Fibroblast of skin of abdomen (primary cell): ENCODE measurements at places on chromosomes 2 and 18.

- DNase-seq: no peak
These were observed 51.8 kb upstream of the GPR75 start for GRCh38 chr2:53911434-53912189.

- DNase-seq: peak; percentile 41
These were observed 1.3 kb upstream of the CLIP4 start for GRCh38 chr2:29113891-29114321.

GRCh38 chr2:121710470-121711170 is 26.1 kb downstream of the NIFK start:
- peak; percentile 67 for DNase-seq

DNA sequence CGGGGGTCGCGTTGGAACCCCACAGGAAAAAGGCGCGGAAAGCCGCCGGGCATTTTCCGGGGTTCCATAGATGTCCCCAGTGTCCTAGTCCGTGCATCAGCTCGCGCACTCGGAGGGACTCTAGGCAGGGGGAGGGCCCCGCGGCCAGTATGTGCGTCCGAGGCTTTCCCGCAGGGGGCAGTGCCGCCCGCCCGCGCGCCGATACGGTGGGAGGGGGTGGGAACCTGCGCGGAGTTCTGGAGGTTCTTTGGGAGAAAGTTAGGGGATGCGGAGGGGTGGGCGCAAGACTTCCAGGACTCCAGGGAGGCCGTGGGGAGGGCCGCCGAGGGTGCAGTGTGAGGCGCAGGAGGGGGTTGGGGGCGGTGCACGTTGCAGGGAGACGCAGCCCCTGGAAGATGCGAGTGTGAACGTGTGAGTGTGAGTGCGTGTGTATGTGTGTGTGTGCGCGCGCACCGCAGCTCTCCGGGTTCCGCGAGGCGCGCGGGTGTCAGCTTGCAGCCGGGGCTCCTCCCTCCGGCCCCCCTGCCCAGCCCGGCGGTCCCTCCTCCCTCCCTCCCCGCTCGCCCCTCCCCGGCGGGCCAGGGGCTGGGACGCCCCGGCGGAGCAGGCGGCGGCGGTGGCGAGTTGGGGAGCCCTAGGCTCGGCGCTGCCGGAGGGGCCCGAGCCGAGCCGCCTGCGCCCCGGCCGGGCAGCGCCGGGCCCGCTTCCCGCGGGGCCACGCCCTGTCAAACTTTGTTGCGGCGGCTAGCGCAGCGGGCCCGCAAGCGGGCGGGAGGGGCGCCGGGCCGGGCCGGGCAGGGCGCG is at the start of gene TCF7L1:
TCF7L1 (plus strand) TSS at position 559 of the 804 bp plus-strand sequence. CDS start 293 bp downstream, outside the sequence.
- DNase-seq: peak; percentile 93

- no peak for DNase-seq
These were observed 21.1 kb downstream of the KIF5C start for GRCh38 chr2:148896136-148896535.

GRCh38 chr2:37418956-37419355 is 74.5 kb downstream of the QPCT start:
- DNase-seq: no peak

DNA sequence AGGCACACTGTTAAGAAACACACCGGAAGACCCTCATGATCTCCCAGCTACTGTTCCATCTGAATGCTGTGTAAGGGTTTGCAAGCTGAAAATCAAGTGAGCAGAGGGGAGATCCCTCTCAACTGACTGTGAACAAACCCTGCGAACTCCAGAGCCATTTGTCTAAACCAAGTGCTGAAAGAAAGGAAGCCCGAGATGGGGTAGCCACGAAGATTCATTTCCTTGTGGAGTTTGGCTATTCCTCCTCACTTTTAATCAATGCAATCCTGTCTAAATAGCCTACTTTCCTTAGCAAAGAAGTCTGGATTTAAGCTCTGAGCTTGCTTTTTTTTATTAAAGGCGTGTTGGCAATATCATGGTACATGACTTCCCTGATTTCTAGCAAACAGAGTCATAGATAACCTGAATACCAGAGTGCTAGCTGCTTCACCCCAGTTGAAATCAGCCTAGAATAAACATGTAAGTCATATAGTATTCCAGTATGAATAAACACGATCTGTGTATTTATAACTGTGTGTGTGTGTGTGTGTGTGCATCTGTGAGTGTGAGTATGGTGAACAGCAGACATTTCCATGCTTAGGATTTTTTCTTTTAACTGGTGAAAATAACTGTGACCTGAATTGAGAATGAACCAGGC is 365.2 kb downstream of the ZNF521 start:
- peak; percentile 45 for DNase-seq

DNA sequence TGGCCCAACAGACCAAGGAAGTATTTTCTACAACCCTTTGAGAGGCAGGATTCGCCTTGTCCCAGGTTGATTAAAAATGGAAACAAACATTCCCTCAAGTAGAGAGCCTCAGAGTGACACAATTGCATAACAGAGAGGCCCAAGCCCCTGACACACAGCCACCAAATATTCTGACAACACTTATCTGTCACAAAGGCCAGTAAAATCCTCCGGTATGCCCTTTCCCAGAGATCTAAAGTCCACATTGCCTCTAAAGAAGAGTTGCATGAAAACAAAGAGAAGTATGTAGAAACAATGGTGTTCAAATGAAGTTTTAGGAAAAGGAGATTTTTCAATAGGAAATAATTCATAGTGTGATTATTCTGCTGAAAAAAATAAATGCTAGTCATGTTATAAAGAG is 32.1 kb downstream of the DSEL start:
- no peak for DNase-seq

- DNase-seq: peak; percentile 66
These were observed 123.3 kb upstream of the RND3 start for GRCh38 chr2:150610670-150611279.

DNA sequence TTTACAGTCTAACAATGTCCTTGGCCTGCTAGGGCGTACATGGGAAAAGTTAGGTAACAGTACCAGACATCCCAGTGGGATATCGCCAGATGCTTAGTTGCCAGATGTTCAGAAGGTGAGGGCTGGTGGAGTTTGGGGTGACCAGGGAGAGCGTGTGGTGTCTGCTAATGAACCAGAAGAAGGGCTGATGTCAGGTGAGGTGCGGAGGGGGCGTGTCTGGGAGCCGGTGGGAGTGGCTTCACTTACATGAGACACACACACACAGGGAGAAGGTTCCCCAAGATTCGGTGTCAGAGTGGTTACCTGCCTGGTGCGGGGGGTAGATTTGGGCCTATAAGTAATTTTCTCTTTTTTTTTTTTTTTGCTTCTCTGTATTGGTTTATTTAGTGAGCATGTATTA is 12.2 kb downstream of the RAB31 start:
- DNase-seq: no peak

DNA sequence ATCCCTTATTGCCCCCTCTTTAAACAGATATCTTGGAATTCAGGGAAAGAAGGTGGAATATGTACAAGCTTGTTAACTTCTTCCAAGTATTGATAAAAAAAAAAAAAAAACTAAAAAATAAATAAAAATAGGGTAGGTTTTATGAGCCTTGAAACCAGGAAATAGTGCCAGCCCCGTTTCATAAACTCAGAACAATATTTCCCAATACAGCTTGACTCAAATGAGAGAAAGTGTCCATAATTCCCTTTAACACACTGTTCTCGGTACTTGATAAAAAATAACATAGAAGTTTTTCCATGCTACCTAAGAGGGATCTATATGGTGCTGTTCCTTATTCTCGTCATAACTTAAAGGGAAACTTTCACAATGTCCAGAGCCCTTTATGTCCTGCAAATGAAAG is 17.9 kb upstream of the C2orf80 start:
- DNase-seq: no peak

GRCh38 chr2:20623241-20623640 is 27.7 kb downstream of the HS1BP3 start:
- DNase-seq: no peak

DNA sequence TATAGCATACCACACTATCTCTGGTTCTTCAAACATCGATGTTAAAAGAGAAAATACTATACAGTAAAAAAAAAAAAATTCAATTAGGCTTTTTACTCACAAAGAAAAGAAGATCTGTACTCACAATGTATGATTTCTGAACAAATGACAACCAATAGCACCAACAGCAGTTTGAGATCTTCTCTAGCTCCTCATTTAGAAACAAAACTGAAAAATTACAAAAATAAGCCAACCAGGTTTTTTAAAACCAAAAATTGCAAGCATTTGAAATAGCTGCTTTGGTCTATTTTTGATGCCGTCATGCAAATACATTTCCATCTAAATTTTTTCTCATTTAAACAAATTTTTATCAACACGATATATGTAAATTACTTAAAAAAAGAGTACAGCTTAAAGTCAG is 34.3 kb upstream of the RALBP1 start:
- DNase-seq: no peak

- no peak for DNase-seq
These were observed 5.0 kb upstream of the MYL12B start for GRCh38 chr18:3256693-3257626.

GRCh38 chr2:47193607-47194006 is 38.5 kb upstream of the STPG4 start:
- DNase-seq: peak; percentile 30

GRCh38 chr2:153626676-153627075 is 148.1 kb upstream of the RPRM start:
- no peak for DNase-seq

DNA sequence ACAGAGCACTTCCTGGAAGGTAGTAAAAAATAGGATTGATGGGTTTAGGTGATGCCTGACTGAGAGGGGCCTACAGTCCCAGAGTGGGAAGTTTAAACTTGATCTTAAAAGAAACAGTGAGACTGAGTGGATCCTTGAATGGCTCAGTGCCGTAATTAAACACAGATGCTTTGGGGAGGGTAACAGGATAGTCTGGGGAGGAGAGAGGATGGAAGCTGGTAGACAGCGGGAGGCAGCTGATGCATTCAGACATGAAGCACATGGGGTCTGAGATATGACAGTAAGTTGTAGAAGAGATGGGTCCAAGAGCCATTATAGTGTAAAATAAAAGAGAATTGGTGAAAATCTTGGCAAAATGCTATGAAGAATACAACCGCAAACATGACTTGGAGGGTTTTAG is 54.4 kb downstream of the AOX1 start:
- DNase-seq: peak; percentile 45

GRCh38 chr2:109410039-109410815 is 203.5 kb downstream of the SEPTIN10 start:
- DNase-seq: no peak

DNA sequence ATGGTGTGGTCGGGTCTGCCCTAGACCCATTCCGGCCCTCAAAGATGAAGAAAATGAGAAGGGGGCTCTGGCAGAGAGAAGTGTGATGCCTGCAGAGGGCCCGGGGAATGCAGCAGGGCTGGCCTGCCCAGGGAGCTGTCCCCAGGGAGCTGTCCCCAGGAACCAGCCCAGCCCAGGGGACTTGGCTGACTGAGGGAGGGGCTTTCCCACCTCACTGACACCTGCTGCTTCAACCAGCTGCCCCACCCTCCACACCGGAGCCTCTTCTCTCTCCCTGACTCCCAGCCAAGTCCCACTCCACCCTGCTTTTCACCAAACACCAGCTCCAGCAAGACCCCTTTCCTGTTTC is 111.2 kb downstream of the STPG4 start:
- no peak for DNase-seq

DNA sequence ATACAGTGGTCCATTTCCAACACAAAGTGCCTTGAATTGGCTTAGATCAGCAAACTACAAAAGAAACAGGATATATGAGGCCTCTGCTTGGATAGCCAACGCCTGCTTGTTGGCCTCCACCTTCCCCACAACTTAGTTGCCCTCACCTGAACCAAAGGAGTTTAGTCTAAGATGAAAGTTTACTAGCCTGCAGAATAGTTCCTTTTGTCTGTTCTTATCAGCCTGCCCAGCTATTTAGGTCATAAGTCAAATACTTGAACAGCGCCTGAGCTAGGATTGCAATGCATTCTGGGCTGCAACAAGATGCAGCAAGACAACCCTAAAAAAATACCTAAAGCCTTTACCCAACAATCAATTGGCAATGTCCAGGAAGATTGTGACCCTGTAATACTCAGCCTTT is 13.1 kb upstream of the EPG5 start:
- no peak for DNase-seq

DNA sequence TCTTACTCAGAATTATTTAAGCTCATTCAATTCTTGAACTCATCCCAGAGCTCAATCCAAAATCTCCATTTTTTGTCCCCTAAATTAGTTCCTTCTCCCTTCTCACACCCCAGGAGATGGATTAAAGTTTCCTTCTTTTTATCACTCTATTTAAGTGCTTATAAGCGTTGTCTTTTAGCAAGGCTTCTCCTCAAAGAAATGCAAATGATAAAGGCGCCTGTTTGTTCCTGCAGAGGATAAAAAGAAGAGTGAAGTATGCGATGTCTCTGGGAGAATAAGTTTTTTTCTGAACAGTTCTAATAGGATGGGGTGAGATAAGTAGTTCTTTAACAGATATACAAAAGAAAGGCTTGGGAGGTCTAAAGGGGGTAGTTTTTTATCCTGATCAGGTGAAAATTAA is 303.3 kb downstream of the CNTNAP5 start:
- no peak for DNase-seq

- DNase-seq: peak; percentile 35
These were observed 52.3 kb upstream of the ITGB6 start for GRCh38 chr2:160252278-160252887.

- DNase-seq: peak; percentile 25
These were observed 2.2 kb downstream of the CNOT9 start for GRCh38 chr2:218570850-218571249.

DNA sequence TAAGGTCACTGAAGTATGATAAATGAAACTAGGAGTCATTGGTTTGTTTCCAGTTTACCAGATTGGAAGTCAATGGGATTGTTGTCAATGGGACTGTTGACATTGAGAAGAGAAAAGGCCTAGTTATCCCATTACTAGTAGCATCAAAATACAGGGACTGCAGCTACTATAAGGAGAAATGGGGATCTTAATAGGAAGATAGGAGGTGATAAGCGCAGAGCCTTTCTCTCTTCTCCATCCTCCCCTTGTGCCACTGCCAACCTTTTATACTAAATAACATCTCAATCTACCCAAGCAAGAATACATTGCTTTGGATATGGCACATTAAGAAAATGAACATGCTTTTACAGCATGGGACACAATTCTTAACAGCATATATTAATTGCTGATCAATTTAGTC is 10.5 kb upstream of the BBS5 start:
- no peak for DNase-seq

DNA sequence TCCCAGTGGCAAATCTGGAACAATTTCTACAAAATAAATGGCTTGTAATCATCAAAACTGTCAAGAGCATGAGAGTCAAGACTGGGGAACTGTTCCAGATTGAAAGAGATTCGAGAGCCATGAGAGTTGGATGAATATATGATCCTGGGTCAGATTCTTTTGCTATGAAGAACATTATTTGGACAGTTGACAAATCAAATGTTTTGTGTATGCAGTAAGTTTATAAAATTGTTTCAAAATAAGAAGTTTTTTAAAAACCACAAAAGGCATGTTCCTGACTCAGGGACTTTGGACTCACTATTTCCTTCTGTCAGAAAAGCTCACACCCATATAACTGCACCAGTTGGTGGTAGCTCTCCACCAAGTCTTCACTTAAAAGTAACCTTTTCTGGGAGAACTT is 38.5 kb downstream of the ROCK2 start:
- DNase-seq: peak; percentile 85

DNA sequence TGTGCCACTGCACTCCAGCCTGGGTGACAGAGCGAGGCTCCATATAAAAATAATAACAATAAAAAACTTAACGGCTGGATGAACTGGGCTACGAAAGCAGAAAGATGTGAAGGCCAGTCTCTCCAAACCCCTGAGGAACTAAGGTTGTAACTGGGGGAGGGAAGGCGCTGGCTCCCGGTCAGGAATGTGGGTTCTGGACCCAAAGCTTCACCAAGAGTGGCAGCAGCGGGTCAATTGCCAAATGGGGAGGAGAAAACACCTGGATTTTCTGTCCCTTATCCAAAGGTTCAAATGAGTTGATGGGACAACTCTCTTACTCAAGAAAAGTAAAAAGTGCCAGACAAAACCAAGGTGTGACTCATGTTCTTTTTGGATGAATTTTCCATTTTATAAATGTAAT is 60.1 kb upstream of the TFCP2L1 start:
- DNase-seq: no peak
